ENCODE measurements at places on chromosomes 13 and 19. TPM values are rescaled to one million over a fixed set of nuclear protein-coding genes. Genes with fewer than 3 reads are reported as not detected.

DNA sequence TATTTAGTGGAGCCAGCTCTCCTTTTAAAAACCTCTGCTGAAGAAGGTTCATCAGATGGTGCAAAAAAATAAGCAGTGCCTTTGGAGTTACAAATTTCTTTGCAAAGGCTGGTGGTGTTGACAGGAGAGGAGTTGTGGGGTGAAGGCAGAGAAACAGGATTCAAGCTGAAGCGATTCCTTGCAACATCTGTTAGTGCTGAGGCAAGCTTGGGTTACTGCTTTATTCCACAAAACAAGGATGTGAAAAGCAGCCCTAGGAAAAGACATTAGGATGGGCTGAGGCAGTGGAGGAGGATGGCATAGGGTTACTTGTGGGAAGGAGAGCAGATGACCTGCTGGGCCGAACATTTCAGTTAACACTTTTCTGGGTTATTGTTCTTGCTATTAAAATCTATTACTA lies 390.7 kb downstream of the DLEU7 start:
- no peak for DNase-seq

GRCh38 chr19:28487999-28488398 lies 725.0 kb downstream of the UQCRFS1 start:
- DNase-seq = no peak

DNA sequence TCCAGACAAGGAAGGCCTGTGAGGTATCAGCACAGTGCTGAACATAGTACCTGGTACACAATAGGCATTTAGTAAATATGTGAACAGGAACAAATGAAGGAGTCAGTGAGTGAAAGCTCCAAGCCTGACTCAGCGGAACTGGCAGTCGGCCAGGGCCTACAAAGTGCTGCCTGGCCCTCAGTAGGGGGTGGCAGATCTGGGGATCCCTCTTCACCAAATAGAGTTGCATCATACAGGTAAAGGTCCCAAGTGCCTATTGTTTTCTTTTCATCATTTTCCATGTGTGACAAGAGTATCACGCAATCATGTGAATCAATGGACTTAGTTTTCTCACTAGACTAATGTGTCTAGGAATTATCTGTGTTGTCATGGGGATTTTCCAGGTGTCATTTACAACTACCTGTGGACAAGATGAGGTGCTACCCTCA lies 9.2 kb downstream of the CYP2B6 start:
- DNase-seq = no peak

GRCh38 chr13:82678052-82678451 lies 1204.2 kb downstream of the SLITRK1 start:
- no peak for DNase-seq

- no peak for DNase-seq
These were observed 11.0 kb downstream of the PNMA8B start for GRCh38 chr19:46484656-46485055.

DNA sequence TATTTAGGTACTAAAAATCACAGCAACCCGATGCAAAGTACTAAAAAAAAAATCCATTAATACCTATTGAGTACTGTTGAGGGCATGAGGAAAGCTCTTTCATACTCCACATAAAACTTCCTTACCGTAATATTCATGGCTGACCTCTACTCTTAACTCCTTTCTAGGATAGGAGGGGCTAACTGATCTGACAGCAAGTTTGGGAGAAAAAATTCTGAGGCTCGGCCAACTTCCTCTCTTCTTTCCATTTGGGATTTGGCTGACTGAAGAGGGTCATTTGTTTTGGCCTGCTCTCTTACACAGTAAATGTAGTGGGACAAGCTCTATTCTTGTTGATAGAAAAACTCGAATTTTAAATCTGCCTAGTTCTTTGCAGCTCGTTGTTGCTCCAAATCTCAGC lies 9.4 kb upstream of the USPL1 start:
- DNase-seq = no peak

- no peak for DNase-seq
These were observed 54.9 kb downstream of the SIAH3 start for GRCh38 chr13:45796426-45797235.

DNA sequence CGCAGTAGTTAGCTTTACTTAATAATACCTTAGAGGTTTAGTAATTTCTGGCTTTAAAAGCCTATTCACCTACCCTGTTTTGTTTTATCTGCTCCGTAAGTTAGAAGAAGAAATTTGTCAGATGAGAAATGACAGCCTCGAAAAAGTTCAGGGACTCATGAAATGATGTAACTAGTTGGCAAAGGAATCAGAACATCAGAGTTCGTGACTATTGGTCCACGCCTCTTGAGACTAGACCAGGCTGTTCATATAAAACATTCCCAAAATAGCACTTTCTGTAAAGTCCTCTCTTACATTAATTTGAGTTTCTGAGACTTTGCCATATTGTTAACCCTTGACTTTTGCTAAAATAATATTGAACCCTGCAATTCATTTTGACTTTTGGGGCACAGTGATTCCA lies 92.0 kb downstream of the HS6ST3 start:
- no peak for DNase-seq

- DNase-seq = no peak
These were observed 11.4 kb downstream of the TPGS1 start for GRCh38 chr19:518598-519231.

GRCh38 chr19:13691569-13692435 lies 72.5 kb upstream of the MRI1 start:
- peak; percentile 65 for DNase-seq

The ZNF160 gene
- total RNA-seq = 12.8 TPM

The ERF gene
- total RNA-seq = 83.9 TPM

The MIDN gene
- total RNA-seq = 21.3 TPM

The SIGLEC5 gene
- not detected for total RNA-seq
